ENCODE measurements at places on chromosomes 4 and X.
A peak's percentile ranks its signal among the peaks of the same experiment; 100 is the strongest.

- DNase-seq, result no peak
Observed at GRCh38 chrX:7446815-7447214, 298.9 kb upstream of the PUDP start.

GRCh38 chrX:68930542-68931317 lies 101.9 kb downstream of the EFNB1 start:
- DNase-seq, result no peak

- DNase-seq, result no peak
Observed at GRCh38 chr4:151676301-151676700, 84.5 kb downstream of the GATB start.

GRCh38 chrX:110418316-110419235 lies 59.9 kb downstream of the RTL9 start:
- peak; percentile 74 for DNase-seq

DNA sequence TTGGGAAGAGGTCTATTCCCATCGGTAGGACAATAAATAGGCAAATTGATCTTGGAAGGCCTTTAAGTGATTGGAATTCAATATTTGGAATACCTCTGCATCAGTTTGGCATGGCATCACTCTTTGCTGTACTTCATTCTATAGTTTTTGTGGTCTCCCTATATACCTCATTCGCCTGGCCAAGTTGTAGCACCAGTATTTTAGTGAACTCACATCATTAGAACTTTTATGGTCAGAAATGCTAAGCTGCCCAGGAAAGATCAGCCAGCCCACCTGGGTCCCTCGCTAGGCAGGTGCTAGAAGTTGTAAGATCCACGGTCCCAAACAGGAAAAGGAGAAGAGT lies 40.3 kb downstream of the ZCCHC13 start:
- no peak for DNase-seq

GRCh38 chr4:149723065-149723464 lies 92.6 kb downstream of the IQCM start:
- DNase-seq, result no peak

GRCh38 chr4:122673252-122673651 lies 52.4 kb upstream of the IL21 start:
- DNase-seq, result no peak

DNA sequence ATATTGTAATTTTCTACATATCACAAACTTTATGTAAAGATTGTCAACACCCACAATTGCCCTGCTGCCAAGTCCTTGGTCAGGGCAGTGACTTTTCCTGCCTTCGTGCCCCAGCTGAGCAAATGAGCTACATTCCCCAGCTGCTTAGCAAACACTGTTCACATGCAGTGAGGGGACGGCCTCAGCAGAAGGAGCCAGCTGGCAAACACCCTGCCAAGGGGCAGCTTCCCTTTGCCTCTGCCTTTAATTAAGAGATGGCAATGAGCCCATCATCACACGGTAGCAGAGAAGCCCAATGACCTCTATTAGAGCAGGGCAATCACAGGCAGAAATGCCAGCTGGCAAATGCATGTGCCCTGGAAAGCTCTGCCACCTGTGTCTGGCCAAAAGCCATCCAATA lies 253.4 kb downstream of the EPHA5 start:
- no peak for DNase-seq

DNA sequence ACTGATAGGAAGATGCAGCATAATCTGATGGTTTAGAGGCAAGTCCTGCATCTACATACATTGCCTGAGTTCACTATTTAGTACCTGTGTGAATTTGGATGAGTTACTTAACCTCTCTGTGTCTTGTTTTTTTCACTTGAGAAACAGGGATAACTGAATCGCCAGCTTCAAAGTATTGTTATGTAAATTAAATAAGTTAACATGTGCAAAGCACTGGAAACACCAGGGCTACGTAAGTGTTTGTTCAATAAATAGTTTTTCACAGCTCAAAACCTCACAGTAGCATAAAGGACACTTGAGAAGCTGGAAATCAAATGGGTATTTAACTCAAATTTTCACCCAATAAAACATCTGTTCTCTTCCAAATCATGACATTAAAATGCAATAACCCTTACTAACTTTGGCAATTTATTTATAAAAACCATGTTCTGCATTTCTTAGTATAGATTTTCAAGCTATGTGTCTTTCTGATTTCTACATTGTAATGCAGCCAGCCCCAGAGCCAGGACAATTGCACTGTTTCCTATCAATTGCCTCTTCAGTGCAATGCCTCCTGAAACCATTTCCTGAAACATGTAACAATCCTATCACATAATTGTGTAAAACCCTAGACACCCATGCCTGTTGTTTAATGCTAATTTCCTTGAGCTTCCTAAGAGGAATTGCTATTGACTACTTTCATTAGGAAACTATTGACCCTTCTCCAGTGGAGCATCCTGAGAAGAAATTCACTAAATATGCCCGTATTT lies 177.1 kb downstream of the UNC5C start:
- no peak for DNase-seq

DNA sequence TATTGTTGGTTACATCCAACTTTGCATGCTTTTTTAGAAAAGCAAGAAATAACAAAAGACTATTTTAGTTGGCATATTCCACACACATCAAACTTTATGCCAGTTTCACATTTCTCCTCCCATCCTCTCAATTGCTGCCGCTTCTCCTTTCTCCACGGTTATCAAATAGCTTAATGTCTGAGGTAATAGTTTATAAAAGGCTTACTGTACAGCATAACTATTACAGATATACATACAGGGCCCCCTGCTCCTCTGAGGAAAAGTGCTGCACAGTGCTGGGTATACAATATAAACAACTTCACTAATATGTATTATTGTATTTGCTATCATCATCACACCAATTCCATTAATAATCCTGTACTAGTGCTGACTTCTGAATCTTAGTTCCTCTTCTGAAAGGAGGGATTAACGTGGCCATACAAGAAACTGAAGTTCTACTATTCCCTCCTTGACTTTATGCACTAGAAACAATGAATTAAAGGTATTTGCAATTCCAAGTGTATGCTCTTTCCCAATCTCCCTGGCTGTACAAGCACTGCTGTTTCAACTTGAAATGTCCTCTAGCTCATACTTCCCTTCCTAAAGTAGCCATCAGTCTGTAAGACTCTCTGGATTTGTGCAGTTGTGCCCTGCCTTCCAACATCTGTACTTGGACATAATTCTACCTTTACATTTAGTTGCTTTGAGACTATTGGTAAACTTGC lies 2.5 kb downstream of the CCNI start:
- DNase-seq, result no peak

GRCh38 chrX:46588263-46588662 lies 14.7 kb downstream of the CHST7 start:
- DNase-seq, result no peak

DNA sequence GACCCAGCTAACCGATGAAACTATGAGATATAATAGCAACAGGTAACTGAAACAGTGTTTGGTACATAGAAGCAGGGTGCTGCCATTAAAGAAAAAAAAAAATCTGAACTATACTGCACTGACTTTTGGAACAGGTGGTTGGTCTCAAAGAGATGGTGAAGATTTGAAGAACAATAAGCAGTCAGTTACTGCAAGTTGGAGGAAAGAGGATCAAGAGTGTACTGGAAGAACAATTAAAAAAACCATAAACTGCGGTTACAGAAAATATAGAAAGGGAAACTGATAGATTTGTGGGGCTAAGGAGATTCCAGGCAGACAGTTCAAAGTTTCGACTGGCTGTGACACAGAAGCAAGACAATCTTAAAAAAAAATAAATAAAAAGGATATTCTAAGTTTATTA lies 181.9 kb upstream of the TRAM1L1 start:
- no peak for DNase-seq

GRCh38 chr4:55410431-55410830 lies 14.7 kb downstream of the TMEM165 start:
- no peak for DNase-seq

GRCh38 chrX:73508861-73509260 lies 54.1 kb upstream of the CHIC1 start:
- no peak for DNase-seq

Data from DMS79 (cell line).